ENCODE measurements at places on chromosomes 7 and 10.
A peak's percentile ranks its signal among the peaks of the same experiment; 100 is the strongest.

GRCh38 chr10:79247373-79248137 lies 99.7 kb upstream of the PPIF start:
- no peak for DNase-seq

GRCh38 chr7:97081521-97082300 lies 35.8 kb upstream of the SDHAF3 start:
- no peak for DNase-seq

GRCh38 chr7:24982917-24983316 lies 2.9 kb upstream of the OSBPL3 start:
- no peak for DNase-seq

- peak; percentile 39 for DNase-seq
These were observed 90.0 kb upstream of the PLXNA4 start for GRCh38 chr7:132666071-132666773.

DNA sequence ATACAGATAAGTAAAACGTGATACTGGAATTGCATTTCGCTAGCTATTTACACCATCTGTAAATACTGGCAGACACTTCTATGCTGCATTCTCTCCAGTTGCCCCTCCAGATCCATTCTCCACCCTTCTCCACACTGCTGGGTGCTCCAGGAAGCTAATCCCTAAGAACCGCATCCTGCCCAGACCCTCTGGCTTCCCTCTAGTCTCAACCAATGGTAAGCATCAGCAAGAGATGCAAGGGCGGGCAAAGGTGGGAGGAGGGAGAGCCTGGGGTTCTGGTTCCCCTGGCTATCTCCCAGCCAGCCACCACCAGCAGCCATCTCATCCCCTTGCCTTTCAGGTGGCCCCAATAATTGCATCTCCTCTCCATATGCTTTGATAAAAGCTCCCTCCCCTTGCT lies 84.4 kb downstream of the AMPH start:
- no peak for DNase-seq

- no peak for DNase-seq
These were observed 327.9 kb upstream of the SORCS1 start for GRCh38 chr10:107492389-107492788.

All from CD4-positive, alpha-beta memory T cell (primary cell).